ENCODE measurements at places on chromosomes 2 and 18. TPM values are rescaled to one million over a fixed set of nuclear protein-coding genes. Genes with fewer than 3 reads are reported as not detected.
A peak's percentile ranks its signal among the peaks of the same experiment; 100 is the strongest.

DNA sequence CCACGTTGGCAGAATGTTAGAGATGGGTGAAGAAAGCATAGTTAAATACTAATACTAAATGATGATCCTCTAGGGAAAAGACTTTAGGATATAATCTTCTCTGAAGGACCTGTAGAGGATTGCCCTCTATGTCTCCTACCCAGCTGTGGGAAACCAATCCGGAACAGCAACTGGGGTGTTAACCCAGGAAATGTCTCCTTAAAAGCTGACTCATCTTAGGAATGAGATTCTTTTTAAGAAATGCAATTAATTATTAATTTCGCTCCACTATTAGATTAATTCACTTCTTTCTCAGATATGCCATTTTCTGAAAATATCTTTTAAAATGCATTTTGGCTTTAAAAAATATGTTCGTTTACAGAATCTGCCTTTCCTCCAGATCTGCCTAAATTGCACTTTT is 7.4 kb downstream of the SCN3A start:
- DNase-seq = no peak

GRCh38 chr2:138922973-138923563 is 142.9 kb upstream of the NXPH2 start:
- peak; percentile 42 for DNase-seq

DNA sequence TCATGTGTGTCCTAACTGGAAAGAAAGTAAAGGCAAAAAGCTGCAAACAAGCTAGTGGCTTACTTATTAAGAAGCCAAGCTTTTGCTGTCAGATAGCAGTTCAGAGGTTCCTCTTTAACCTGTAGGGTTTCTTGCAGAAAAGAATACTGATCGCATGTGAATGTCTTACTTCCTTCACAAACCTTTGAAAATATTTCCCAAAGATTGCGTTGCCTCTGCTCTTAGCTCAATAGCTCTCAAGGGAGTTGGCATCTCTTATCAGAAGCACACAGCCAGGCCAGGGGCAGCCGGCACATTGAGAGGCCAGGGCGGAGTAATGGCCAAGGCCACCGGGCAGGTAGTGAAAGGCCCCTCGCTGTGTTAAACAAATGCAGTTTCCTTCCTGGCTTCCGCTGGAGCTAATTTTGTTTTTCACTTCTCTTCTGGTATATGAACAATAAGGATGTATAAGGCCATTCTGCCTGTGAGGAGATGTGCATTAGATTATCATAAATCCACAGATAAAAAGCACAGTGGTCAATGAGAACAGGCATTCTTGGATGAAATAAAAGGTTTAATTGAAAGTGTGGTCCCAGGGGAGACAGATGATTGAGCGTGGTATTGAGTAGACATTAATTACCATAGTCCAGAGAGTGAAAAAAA is 542.4 kb upstream of the NRP2 start:
- peak; percentile 41 for DNase-seq

The CCDC85A gene
- total RNA-seq = 5.5 TPM

The CDK5R2 gene
- 0.04 TPM for total RNA-seq

The GYPC gene
- total RNA-seq = 116 TPM
